ENCODE measurements at places on chromosomes 13 and 19. TPM values are rescaled to one million over a fixed set of nuclear protein-coding genes. Genes with fewer than 3 reads are reported as not detected.

- DNase-seq, result no peak
Observed at GRCh38 chr13:67086260-67086659, 143.9 kb downstream of the PCDH9 start.

GRCh38 chr13:32897296-32897695 lies 118.9 kb upstream of the KL start:
- DNase-seq, result no peak

DNA sequence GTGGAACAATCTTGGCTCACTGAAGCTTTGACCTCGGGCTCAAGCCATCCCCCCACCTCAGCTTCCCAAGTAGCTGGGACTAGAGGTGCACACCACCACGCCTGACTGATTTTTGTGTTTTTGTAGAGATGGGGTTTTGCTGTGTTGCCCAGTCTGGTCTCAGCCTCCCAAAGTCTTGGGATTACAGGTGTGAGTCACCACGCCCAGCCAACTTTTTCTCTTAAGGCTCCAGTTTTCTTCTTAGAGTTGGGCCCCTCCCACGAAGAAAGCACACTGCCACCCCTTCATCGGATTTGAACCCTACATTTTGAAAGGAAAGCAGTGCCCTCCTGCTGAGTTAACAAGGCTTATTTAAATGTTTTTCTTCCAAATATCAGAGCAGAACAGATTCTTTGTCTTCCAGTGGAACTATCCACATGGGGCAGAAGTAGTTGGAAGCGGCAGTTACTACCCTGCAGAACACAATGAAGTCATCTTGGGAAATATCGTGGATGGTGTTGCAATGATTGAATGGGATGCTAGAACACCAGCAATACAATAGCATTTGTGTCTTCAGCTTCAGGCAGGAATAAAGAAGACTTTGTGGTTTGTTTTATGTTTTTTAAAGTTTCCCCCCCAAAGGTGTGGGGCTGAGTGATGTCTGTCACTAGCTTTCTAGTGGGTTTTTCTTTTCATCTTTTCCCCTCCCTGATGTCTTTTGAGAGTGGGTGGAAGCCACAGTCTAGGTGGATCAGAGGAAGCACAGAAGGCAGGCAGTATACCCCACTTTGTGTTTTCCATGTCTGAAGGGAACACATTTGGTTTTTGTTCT lies 8.9 kb downstream of the ACTN4 start:
- DNase-seq, result peak; percentile 6

DNA sequence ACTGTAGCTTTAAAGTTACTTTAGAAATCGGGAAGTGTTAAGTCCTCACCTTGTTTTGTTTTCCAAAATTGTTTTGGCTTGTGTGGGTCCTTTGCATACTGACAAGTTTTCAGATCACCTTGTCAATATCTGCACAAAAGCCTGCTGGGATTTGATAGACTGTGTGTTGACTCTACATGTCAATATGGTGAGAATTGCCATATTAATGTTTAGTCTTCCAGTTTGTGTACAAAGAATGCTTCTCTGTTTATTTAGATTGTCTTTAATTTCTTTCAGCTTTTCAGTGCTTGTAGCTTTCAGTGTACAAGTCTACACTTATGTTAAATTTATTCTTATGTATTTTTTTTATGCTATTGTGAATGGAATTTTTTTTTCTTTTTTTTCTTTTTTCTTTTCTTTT lies 50.2 kb downstream of the SIPA1L3 start:
- no peak for DNase-seq

DNA sequence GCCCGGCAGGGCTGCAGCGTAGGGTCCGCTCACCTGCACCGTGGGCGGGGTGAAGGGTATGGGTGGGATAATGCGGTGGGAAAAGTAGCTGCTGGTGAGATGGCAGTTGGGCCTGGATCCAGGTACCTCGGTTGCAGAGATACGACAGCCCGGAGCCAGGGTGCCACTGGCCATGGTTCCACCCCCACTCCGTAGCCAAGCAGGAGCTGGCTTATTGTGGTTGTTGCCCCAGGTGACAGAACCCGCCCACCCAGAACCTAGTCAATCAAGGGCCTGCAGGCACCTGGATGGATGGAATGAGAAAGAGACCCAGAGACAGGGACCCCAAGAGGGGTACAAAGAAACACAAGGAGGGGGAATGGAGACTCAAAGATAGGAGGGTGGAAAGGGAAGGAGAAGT lies 3.5 kb upstream of the LHB start:
- DNase-seq, result peak; percentile 74

GRCh38 chr13:110062077-110062776 lies 244.7 kb downstream of the COL4A1 start:
- peak; percentile 26 for DNase-seq

The ZNF723 gene
- total RNA-seq, result not detected

The C19orf18 gene
- total RNA-seq, result 0.78 TPM
